ENCODE measurements at places on chromosomes 7 and 10. TPM values are rescaled to one million over a fixed set of nuclear protein-coding genes. Genes with fewer than 3 reads are reported as not detected.

NCF1 gene
- total RNA-seq = not detected

CYP2W1 gene
- total RNA-seq = not detected

GRCh38 chr10:121694966-121695643 lies 96.9 kb upstream of the FGFR2 start:
- no peaks in the 10 kb centered on the region for H3K4me1 ChIP-seq
- no peak overlapping the region for H3K4me3 ChIP-seq
- no peak for DNase-seq
- peaks cover 9% of the 10 kb centered on the region for H3K27me3 ChIP-seq

DNA sequence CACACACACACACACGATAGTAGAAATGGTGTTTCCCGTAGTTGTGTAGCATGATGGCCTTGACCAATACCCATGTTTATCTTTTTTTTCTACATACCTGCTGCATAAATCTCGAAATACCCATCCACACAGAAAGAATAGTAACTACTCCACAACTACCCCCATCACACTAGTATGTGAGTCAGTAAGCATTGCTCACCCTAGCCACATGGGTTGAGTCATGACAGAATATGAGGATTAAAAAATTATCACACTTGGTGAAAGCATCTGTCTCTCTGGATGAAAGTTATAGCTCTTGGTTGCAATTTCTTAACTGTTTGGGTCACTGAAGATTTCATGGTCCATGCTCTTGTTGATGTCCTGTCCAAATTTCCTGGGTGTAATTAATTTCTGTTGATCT lies 103.4 kb upstream of the MDFIC start:
- DNase-seq = peak; percentile 50
- peaks cover 40% of the 10 kb centered on the region for H3K4me1 ChIP-seq
- H3K4me3 ChIP-seq = peak overlapping the region; percentile 34
- H3K27me3 ChIP-seq = no peaks in the 10 kb centered on the region

GRCh38 chr7:131527456-131527855 lies 29.0 kb downstream of the PODXL start:
- H3K4me3 ChIP-seq = no peak overlapping the region
- H3K27me3 ChIP-seq = peaks cover 2% of the 10 kb centered on the region
- peaks cover 32% of the 10 kb centered on the region for H3K4me1 ChIP-seq

DNA sequence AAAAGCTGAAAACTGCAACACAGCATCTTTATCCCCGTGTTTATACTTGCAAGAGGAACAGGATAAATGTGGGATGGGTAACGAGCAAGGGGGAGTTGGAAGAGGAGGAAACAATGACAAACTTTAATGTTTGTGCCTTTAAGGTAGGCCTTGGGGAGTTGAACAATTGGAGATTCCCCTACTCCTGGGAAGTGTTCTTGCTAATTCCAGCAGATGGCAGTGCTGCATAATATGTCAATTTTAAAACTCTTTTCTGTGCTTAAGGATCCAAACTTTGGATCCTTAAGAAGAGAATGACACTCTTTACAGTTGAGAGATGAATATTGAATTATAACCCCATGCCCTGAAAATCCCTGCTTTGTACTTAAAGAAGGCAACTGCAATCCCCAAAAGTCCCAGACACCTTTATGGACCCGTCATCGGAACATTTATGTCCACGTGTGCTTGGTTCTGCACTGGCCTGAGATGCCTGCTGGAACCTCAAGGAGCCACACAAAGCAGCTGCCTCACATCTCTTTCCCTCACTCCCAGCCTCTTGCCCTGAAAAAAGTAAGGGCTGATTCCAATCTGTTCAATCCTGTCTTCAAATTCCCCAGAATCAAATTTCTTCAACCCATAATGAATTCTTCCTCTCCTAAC lies 12.0 kb downstream of the IFIT5 start:
- peaks cover 3% of the 10 kb centered on the region for H3K36me3 ChIP-seq
- H3K4me1 ChIP-seq = peaks cover 30% of the 10 kb centered on the region
- peak; percentile 54 for DNase-seq
- H3K4me3 ChIP-seq = no peak overlapping the region
- peak overlapping the region; percentile 1 for H3K27ac ChIP-seq
